Stimulated activated CD4-positive, alpha-beta T cell treated with anti-CD3 and anti-CD28 coated beads, Interleukin-1b, Interleukin-23, amount 100 ng/mL, for 1 hour (primary cell): ENCODE measurements at places on chromosomes 5 and 9.

- DNase-seq = no peak
Measured at GRCh38 chr5:32255540-32255900, 57.2 kb downstream of the MTMR12 start.

DNA sequence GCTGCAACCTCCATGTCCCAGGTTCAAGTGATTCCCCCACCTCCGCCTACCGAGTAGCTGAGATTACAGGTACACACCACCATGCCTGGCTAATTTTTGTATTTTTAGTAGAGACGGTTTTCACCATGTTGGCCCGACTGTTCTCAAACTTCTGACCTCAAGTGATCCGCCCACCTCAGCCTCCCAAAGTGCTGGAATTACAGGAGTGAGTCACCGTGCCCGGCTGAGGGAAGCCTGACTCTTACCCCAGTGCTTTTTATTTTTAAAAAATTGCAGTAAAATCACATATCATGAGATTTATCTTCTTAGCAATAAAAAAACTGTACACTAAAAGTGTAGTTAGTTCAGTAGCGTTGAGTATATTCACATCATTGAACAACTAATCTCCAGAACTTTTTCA, 105.3 kb downstream of the SLIT3 start:
- no peak for DNase-seq

GRCh38 chr5:147303251-147303650, 68.4 kb downstream of the STK32A start:
- no peak for DNase-seq

- no peak for DNase-seq
Measured at GRCh38 chr9:93467462-93467861, 14.1 kb upstream of the FAM120AOS start.

GRCh38 chr5:2747363-2748162, 3.9 kb downstream of the IRX2 start:
- no peak for DNase-seq

GRCh38 chr9:70411930-70412831, 2.3 kb downstream of the KLF9 start:
- DNase-seq = no peak

DNA sequence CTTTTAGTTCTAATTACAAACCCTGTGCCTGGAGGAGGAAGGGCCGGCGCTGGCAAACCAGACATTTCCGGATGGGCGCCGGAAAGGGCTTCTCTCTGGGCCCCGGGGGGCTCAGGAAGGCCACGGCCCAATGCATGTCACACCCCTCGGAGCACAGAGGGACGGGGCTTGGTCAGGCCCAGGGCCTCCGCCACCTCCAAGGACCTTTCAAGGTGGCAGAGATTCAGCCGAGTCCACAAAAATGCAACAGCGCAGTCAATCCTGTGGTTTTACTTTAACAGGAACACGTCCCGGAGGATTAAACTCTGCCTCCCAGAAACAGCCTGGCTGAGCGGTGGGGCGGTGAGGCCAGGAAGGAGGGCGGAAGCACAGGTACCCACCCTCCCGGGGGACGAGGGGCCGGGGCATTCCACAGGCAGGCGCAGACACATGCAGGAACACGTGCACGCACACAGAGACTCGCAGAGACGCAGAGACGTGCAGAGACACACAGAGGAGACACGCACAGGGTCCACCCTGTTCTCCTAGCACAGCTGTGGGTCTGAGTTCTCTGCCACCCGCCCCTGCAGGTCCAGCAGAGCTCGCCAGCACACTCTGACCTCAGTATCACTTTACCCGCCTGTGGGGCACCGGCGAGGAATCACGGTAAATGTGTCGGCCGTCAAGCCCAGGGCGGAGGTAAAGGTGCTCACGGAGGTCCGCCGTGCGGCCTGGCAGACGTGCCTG, 23.0 kb downstream of the SLC9A3 start:
- DNase-seq = no peak

GRCh38 chr5:172792701-172793570, 21.9 kb upstream of the DUSP1 start:
- no peak for DNase-seq

- no peak for DNase-seq
Measured at GRCh38 chr5:54766748-54767147, 218.6 kb downstream of the ESM1 start.

- DNase-seq = no peak
Measured at GRCh38 chr9:71364186-71364955, 242.9 kb upstream of the TRPM3 start.

GRCh38 chr9:70056211-70056944, 12.7 kb downstream of the MAMDC2 start:
- no peak for DNase-seq

- no peak for DNase-seq
Measured at GRCh38 chr5:118249386-118249785, 739.0 kb downstream of the DTWD2 start.

DNA sequence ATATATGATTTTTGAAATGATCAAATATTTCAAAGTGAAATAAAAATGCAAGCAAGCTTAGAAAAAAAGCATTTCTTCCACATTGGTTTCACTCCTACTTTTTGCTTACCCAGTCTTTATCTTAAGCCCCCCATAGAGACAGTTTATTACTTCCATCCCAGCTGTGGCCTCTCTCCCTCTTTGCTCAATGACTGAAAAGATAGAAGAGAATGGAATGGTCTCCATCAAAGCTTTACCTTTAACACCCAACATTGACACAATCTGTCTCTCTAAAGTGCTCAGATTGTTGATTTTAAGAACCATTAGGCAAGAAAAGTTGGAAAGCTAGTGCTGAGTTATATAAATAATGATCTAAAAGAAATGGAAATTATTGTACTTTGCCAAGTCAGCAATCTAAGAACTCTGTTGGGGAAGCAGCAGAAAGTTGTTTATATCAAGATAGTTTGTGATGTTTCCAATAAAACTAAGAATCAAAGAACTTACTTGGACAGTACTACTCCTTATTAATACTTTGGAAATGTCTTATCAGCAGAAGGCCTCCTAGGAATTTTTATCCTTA, 277.5 kb upstream of the NREP start:
- DNase-seq = no peak

DNA sequence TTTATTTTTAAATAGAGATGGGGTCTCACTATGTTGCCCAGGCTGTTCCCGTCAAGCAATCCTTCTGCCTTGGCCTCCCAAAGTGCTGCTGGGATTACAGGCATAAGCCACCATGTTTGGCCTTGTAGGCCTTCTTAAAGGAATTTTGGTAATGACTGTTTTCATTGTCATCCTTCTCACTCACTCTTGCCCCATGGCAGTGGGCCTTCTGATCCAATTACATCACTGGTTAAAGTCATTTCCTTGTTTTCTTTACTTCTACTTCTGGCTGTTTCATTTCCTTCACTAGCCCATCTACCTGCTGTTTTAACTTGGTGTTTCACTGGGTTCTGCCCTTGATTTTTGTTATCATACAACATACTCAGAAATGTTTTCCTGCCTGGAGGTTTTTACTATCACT, 20.1 kb upstream of the NIM1K start:
- DNase-seq = no peak

DNA sequence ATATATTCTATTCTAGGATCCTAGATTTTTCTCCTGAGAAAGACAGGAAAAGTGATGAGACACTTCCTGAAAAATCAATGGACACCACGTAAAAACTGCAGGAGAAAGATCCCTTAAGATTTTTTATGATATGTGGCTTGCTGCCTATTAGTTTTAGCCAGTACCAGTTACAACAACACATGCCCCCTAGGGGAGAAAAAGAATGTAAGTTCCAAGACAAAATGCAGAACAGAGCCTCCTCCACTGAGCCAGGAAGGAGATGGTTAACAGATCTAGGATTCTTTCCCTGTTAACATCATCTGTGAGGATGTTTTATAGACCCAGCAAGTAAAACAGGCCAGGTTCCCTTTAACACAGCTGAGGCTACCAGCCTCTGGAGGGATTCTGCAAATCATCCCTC, 574.7 kb downstream of the TLE4 start:
- DNase-seq = no peak

DNA sequence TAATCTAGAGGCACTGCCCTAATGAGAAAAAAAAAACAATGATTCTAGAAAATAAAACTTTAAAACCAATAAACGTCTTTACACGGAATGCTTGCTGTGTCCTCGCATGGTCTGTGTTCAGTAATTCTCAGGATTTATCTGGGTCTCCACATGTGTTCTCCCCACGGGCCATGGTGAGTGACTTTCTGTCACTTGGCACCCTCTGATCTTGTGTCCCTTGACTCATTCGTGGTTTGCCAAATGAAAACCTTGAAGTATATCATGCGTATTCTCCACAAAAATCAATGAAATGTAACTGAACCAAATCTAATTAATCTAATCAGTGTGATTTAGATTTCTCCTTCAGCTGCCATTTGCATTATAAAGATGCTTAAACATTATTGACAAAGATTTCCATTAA, 48.0 kb downstream of the UBE2QL1 start:
- DNase-seq = no peak

DNA sequence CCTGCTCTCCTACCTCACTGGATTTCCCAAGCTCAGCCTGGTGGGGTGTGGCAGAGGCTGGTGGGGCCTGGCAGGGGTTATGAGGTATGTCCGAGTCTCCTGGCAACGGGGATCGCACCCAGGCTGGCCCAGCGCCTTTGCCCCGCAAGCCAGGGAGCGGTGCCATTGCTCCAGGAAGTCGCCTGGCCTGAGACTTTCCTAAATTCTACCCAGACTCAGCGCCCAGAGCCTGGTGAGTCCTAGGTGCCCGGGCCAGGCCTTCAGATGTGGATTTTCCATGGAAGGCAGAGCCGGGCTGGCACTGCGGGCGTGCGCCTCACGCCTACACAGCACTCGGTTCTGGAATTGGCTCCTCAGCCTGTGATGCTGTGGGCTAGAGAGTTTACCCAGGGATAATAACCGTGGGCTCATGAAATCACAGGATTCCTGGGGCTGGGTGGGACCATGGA, 155.4 kb upstream of the COL5A1 start:
- DNase-seq = no peak

DNA sequence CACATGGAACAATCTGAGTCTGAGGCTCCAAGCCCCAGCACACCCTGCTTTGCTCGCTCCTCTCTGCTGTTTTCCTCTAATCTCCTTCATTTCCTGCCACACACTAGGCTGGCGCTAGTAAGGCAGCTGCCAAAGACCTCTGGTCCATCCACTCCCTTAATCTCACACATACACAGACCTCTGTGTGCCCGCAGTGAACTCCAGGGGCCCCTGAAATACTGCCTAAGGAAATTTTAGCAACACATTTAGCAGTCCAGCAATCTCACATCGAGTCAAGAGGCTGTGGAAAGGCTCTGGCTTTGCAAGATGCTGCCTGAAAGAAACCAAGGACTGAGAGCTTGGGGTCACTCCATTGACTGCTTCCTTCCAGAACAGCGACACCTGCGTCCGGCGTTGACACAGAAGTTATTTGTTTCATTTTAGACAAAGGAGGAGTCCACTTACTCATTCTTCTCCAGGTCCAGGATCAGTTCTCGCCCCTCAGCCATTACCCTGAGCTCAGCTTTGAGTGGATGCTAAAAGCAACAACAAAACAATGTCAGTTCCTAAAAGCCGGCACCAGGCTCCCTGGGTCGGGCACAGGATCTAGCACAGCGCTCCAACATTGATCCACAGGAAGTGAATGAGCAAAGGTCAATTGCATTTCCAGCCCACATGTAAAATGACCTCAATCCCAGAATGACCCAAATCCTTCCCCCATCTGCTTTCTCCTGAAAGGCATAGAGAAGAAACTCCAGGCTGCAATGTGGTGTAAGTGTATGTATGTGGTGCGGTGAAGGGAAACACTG, 11.5 kb downstream of the ADAM19 start:
- no peak for DNase-seq

GRCh38 chr5:120509053-120509452, 45.0 kb downstream of the PRR16 start:
- no peak for DNase-seq

DNA sequence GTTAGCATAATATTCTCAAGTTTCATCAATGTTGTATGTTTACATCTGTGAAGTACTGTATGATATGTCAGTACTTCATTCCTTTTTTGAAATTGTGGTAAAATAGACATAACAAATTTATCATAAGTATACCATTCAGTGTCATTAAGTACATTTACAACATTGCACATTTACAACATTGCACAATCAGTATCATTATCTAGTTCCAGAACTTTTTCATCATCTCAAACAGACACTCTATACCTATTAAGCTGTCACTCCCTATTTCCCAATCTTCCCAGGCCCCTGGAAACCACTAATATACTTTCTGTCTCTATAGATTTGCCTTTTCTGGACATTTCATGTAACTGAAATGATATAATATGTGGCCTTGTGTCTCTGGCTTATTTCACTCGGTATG, 75.1 kb upstream of the ATG10 start:
- DNase-seq = no peak

DNA sequence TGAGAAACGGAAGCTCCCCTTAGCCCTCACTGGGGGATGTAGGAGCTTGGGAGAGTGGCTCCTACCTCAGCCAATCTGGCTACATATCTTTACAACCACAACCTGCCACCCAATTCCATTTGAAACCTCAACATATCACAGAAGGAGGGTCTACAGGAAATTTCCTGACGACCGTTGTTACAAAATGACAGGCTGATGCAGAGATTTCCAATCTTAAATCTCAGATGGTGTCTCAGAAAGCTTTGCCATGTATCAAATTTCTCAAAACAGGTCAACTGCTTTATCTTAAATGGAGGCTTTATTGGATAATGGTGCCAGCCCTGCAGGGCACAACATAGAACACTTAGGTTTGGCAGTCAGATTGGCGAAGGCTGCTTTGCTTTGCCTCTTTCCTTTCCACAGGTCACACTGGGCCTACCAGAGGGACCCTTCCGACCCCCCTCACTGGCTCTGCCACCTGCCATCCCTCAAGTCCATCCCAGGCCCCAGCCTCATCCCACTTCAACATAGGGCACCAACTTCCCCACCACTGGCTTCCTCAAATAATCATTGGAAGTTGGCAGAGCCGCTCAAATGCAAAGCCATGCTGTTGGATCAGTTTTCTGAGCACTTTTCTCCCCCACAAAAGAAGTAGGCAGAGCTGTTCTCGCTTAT, 11.1 kb upstream of the SPATA31E1 start:
- no peak for DNase-seq

- DNase-seq = no peak
Measured at GRCh38 chr9:130150779-130151382, 21.3 kb upstream of the NCS1 start.

DNA sequence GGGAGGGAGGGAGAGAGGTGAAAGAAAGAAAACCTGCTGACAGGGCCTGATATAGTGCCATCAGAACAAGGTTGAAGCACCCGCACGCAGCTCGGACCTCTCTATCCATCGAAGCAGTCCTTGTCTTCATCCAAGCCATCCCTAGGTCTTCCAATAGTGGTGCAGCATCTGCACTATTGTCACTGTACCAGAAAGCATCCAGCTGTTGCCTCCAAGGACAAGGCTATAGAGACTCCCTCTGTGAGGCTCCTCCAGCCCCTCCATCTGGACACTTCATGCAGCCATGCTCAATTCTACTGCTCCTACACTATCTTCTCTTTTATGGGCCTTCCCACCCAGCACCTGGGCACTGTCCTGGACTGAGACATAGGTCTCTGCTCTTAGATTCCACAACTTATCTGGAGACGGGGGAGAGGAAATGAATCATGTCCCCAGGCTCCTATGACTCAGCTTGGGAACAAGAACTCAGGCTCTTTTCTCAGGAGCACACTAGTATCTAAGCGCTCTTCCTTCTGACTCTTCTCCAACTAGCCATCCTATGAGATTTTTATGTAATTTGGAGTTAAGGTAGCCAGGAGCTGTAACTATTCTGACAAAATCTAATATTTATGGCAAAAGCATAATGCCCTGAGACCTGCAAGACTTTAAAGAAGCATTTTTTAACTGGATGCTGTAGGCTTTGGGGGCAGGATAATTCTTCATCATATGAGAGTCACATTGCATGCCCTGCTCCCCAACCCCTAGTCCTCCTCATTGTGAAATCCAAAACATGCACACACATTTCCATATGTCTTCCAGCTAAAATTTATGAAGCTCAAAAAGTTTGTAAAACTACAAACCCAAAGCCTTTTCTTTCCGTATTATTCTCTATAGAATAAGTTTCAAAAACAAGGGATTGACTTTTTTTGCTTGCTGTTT, 446.8 kb downstream of the CCDC171 start:
- no peak for DNase-seq
